ENCODE measurements at places on chromosomes 12 and 14. TPM values are rescaled to one million over a fixed set of nuclear protein-coding genes. Genes with fewer than 3 reads are reported as not detected.

Gene TRIM9
- total RNA-seq = 4.5 TPM

Gene FRMD6
- 13.8 TPM for total RNA-seq

- H3K4me3 ChIP-seq = no peak overlapping the region
- H3K27me3 ChIP-seq = no peaks in the 10 kb centered on the region
- H3K4me1 ChIP-seq = no peaks in the 10 kb centered on the region
- no peak overlapping the region for H3K27ac ChIP-seq
Measured at GRCh38 chr14:33876274-33876673, 74.6 kb downstream of the EGLN3 start.

- no peaks in the 10 kb centered on the region for H3K36me3 ChIP-seq
- no peak overlapping the region for H3K4me3 ChIP-seq
- peaks cover 9% of the 10 kb centered on the region for H3K4me1 ChIP-seq
- no peak for DNase-seq
- H3K27ac ChIP-seq = no peak overlapping the region
Measured at GRCh38 chr14:24607635-24608514, 1.6 kb downstream of the GZMH start.

DNA sequence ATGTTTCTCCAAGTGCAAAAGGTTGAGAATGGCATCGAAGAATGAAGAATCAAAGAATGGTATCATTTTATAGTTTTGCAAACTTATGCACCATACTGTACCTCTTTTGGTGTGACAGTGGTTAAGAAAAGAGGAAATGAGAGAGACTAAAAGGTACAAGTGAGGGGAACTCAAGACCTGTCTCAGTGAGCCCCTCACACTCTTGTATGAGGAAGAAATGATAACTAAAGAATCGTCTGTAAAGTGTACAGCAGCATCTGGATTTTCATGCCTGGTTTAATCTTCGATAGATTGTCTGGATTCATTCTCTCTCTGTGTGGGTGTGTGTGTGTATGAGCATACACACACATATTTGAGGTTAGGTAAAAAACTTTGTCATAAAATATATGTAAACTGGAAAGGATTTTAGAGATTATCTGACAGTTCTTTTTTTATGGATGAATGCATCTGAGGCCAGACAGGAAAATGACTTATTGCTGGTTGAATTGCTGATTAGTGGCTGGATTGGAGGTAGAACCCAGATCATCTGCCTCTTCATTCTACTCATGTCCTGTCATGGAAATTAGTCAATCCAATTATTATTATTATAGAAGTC is 16.0 kb upstream of the SLC38A2 start:
- no peak overlapping the region for H3K27ac ChIP-seq
- no peak for DNase-seq
- peaks cover 7% of the 10 kb centered on the region for H3K36me3 ChIP-seq
